ENCODE measurements at places on chromosomes 2 and 18.

GRCh38 chr2:6940820-6941219 is 23.6 kb downstream of the RNF144A start:
- no peak for DNase-seq

DNA sequence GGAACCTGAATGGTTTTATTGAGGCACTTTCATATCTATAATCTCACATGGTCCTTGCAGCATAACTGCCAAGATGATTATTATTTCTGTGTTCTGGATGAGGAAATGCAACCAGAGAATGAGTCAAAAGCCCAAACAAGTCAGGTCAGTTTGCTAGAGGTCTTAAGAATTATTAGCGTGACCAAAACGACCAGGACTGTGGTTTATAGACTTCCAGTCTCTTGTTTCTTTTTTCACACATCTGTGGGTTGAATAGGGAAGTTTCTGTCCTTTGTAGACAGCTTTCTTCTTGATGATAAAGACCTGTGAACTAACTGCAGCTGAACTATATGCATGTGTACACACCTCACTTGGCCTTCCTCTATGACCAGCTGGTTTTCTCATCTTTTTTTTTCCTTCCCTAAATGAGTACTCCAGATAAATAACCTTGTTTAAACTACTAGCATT is 13.9 kb downstream of the ADAM23 start:
- DNase-seq: no peak

- no peak for DNase-seq
These were observed 116.4 kb downstream of the PLB1 start for GRCh38 chr2:28612131-28612812.

GRCh38 chr2:149258531-149258930 is 71.9 kb upstream of the LYPD6 start:
- peak; percentile 1 for DNase-seq

DNA sequence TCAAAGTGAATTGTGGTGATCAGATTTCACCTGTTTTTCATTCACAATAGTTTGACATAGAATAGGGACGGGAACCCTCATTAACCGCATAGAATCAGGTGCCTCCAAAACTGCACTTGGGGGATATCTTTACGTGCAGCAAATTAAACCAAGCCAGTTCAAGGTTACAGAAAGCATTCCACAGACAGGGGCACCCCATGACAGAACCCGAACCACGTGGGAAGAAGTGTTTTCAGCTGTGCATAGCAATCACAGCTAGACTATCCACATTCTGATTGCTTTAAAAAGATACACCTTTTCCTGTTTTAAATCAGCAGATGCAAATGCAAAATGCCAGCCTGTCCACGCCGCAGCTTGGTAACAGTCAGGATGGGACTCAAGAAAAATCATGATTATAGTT is 205.8 kb downstream of the ANAPC1 start:
- DNase-seq: no peak

- DNase-seq: no peak
These were observed 693.2 kb upstream of the SLC8A1 start for GRCh38 chr2:41145066-41145465.

- no peak for DNase-seq
These were observed 1.7 kb downstream of the TMBIM1 start for GRCh38 chr2:218290316-218291261.

- no peak for DNase-seq
These were observed 24.0 kb downstream of the DTNA start for GRCh38 chr18:34734056-34734455.

DNA sequence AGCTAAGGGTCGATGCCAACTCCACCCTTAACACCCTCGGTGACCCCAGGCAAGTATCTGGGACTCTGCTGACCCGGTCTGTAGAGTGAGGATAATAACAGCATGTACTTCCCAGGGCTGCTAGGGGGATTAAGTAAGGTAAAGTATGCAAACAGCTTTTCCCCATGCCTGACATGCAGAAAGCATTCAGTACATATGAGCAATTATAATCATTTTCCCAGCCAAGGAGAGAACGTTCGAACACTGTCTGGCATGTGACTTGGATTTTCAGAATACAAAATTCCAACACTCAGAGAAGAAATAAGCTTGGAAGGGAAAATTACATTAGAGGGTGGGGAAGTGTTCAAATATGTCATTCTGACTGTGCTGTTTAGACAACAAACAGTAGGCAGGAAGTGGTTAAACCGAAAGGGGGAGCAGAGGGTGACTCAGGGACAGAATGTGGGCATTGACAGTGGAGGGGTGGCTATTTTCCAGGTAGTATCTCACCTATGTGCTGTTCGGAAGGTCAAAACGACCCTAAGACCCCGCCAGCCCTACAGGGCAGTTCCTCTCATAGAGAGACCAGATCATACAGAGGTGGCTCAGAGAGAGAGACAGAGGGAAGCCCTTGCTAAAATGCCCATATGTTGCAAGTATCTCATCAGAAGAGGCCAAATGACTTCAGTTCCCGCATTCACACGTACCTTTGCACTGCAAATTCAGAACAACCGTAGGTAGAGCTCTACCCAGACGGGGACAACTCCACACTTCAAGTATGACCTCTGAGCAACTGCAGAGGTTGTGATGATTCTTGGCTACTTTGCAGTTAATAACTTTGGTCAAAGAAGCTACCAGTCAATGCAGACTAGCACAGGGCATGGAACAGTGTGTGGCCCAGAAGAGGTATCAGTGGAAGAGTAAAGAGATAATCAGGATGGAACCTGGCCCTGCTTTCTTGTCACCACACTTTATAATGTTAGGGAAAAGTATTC is 14.8 kb downstream of the ASPRV1 start:
- DNase-seq: peak; percentile 76

GRCh38 chr2:221752781-221753180 is 180.7 kb upstream of the EPHA4 start:
- DNase-seq: no peak

GRCh38 chr2:236403811-236404210 is 139.6 kb upstream of the ASB18 start:
- DNase-seq: no peak

DNA sequence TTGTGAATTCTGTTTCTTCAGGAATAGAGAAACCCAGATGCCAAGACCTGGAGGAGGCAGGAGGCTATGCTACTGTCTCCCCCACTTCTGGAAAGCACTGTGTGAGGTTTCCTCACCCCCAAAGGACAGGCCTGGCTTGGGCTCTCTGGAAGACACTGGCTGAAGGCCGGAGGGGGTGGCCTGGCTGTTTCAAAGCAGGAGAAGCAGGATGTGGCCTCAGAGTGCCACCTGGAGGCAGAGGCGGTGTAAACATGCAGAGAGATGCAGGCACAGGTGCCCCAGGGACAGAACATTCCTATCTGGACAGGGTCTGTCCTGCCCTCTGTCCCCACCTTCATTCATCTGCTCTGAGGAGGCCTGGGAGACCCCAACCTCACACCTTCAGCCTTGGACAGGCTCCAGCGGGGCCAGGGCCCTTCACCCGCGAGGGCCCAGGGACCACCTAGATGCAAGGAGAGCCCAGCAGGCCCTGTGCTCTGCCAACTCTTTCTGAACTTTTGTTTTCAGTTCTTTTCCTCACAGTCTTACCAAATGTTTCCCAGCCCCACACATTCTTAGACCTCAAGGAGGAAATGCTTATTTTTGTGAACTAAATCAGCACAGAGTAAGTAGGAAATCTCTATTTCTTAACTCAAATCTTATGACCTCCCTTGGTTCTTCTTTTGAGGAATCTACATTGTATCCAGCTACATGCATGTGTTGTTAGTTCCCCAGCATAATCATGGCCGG is 79.2 kb downstream of the LONRF2 start:
- DNase-seq: peak; percentile 68

DNA sequence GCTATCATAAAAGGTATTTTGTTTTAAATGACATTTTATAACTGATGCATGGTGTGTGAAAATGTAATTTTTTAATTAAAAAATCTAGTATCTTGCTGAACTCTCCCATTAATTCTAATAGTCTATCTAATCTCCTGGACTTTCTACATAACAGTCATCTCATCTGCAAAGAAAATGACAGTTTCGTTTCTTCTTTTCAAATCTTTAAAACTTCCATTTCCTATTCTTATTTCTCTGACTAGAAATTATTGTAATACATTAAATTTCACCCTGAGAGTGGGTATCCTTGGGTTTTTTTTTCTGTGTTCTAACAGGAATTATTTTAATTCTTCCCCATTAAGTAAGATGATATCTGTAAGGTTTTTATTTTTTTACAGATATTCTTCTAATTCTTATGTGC is 120.1 kb downstream of the KCNF1 start:
- no peak for DNase-seq

DNA sequence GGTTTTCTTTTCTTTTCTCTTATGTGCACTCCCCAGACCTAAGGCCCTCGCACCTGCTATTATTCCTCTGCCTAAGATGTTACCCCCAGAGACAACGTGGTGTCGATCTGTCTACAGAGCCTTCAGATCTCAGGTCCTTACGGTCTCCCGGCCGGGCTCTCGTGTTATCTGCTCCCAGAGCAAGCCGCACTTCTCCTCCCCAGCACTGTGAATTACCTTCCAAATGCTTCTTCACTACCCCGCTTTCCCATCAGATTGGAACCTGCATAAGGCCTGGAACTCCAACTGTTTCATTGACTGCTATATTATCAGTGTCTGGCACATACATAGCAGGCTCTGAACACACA is 71.2 kb upstream of the ODC1 start:
- DNase-seq: no peak

- no peak for DNase-seq
These were observed 26.3 kb downstream of the MEX3C start for GRCh38 chr18:51171223-51171622.

GRCh38 chr2:109654326-109655050 is 40.3 kb downstream of the SOWAHC start:
- DNase-seq: no peak

- DNase-seq: no peak
These were observed 601 bp downstream of the WDR35 start for GRCh38 chr2:19989342-19989666.

- peak; percentile 81 for DNase-seq
These were observed 593 bp upstream of the SDC1 start for GRCh38 chr2:20225294-20226151.

DNA sequence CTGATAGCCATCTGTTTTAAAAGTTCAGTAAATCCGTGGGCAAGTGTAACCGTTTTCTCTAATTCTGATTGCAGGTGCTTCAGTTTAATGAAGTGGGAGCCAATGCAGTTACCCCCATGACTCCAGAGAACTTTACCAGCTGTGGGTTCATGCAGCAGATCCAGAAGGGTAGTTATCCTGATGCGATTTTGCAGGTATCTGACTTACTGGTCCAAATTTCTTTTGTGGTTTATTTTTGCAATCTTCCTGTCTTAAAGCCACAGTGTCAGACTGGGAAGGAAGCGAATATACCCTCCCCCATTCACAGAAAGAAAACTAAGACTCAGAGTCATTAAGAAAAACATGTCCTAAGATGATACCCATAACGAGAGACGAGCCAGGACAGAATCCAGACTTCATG is 7.7 kb downstream of the SERPINB2 start:
- DNase-seq: no peak

GRCh38 chr18:5106730-5107129 is 90.3 kb downstream of the AKAIN1 start:
- DNase-seq: no peak

GRCh38 chr2:181149056-181149455 is 168.7 kb downstream of the UBE2E3 start:
- no peak for DNase-seq

GRCh38 chr2:230814616-230815015 is 50.1 kb upstream of the ITM2C start:
- DNase-seq: peak; percentile 30

- DNase-seq: no peak
These were observed 73.6 kb upstream of the TSPYL6 start for GRCh38 chr2:54329482-54330161.

DNA sequence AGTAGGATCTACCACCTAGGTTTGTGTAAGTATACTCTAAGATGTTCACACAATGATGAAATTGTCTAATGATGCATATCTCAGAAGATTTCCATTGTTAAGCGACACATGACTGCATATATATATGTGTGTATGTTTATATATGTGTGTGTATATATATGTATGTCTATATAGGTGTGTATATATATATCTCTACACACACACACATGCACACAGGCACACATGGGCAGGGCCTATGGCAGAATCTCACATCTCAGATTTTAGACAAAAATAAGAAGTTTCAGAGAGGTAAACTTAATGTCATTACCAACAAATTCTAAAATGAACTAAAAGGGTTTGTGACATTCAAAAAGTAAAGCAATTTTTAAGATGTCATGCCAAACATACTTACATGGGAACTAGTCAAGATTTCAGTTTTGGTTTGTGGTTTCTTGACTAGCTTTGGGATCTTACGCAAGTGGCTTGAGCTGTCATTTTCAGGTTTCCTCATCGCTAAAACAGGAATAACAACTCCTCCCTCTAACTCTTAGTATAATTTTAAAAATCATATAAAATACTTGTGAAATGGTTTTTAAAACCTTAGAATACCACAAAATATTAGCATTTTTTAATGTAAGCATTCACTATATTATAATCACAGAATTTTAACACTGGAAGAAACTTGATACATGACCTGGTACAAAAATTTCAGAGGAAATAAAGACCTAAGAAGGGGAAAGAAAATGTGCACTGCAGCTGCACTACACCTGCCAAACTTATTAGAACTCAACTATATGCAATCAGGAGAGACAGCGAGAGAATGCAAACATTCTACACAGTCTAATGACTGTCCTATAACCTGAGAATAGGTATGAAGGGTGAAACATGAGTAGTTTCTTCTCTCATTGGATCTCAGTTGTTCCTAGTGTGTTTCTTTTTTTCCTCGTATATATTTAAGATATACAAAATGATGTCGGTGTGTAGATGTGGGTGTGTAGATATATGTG is 75.7 kb downstream of the TTC21B start:
- peak; percentile 65 for DNase-seq

GRCh38 chr2:121662656-121663055 is 13.4 kb upstream of the CLASP1 start:
- no peak for DNase-seq

DNA sequence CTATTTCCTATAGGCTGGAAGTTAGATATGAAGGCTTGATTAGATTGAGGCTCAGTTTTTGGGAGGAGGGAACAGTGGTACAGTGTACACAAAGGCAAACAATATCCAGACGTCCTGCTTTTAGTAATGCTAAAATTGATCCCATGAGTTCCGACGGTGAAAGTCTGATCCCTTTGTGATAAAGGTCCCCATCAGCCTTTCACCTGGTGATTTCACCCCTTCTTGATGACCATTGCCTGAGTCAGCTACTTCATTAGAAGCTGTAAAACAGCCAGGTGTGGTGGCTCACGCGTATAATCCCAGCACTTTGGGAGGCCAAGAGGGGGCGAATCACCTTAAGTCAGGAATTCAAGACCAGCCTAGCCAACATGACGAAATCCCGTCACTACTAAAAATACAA is 29.7 kb downstream of the TWSG1 start:
- DNase-seq: peak; percentile 30

- no peak for DNase-seq
These were observed 71.4 kb downstream of the TWIST2 start for GRCh38 chr2:238919307-238919706.

GRCh38 chr2:38653715-38654527 is 12.0 kb upstream of the GALM start:
- DNase-seq: no peak

DNA sequence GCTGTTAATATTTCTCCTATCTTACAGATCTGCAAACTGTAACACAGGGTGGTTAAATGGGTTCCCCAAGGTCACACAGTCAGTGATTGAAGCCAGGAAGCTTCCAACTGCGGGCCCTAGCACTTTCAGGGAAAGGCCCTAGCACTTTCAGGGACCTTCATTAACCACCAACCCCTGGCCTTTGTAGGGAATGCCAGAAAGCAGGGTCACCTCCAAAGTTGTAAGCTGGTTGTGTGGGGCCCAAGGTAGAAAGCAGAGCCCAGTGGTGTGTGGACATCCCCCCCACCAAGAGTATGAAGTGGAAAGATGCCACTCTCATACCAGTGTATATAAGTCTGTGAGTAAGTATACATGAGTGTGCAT is 4.4 kb downstream of the DLX2 start:
- peak; percentile 39 for DNase-seq

GRCh38 chr18:57585421-57585820 is 1.1 kb downstream of the FECH start:
- peak; percentile 9 for DNase-seq
